ENCODE measurements at places on chromosomes 4 and X.
A peak's percentile ranks its signal among the peaks of the same experiment; 100 is the strongest.

DNA sequence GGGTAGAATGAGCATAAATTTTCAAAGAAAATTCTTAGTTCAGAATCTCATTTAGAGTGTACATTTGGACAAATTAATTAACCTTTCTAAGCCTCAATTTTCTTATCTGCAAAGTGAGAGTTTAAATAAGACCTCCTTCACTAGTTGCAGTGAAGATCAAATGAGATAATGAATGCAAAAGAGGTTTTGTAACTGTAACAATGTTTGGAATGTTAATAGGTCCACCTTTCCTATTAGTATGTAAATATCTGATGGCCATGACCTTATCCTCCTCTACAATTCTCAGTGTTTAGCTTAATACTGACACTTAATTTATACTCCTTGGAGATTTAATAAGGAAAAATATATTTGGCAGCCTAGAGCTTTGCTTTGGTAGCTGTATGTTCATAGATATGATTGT is 138.8 kb downstream of the GABRG1 start:
- no peak for DNase-seq

DNA sequence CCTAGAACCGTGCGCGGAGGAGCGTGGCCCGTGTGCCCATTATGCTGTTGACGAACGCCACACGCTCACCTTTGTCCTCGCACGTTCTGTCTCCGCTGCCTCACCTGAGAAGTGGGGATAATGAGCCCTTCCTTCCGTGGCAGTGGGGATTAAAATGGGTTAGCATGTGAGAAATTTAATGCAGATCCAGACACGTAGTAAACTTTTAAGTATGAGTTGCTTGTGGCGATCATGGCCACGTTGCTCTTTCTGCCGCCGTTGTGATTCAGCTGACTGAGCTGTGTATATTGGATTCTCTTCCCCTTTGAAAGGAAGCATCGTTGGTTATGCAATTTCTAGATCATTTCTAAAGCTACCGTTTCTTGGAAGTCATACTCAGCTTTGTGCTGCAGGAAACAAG is 16.5 kb downstream of the TBC1D14 start:
- no peak for DNase-seq

DNA sequence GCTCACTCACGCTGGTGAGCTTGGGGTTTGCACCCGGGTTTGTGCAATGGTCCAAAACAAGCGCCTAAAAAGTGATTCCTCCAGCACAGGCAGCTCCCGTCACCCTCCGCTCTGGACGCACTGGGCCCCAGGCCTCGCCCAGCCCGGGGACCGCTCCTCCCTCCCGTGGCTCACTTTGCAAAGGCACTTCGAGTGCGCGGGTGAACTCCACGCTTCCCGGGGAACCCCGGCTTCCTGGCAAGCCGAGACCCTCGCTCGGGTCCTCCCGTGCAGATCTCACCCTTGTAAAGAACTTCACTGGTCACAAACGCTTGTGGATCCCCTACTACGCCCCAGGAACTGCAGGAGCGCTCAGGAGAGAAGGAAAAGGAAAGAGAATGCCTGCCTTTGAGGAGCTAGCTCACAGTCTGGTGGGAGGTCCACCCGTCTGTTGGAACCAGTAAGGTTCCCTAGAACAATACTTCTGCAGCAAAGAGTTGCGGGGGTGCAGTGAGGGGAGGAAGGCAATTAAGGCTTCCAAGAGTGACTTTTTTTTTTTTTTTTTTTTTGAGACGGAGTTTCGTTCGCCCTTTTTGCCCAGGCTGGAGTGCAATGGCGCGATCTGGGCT is at the start of gene CTPS2:
Gene CTPS2 (minus strand): TSS at position 122 of the 608 bp plus-strand sequence. CDS start 9,767 bp downstream, outside the sequence.
- peak; percentile 63 for DNase-seq

DNA sequence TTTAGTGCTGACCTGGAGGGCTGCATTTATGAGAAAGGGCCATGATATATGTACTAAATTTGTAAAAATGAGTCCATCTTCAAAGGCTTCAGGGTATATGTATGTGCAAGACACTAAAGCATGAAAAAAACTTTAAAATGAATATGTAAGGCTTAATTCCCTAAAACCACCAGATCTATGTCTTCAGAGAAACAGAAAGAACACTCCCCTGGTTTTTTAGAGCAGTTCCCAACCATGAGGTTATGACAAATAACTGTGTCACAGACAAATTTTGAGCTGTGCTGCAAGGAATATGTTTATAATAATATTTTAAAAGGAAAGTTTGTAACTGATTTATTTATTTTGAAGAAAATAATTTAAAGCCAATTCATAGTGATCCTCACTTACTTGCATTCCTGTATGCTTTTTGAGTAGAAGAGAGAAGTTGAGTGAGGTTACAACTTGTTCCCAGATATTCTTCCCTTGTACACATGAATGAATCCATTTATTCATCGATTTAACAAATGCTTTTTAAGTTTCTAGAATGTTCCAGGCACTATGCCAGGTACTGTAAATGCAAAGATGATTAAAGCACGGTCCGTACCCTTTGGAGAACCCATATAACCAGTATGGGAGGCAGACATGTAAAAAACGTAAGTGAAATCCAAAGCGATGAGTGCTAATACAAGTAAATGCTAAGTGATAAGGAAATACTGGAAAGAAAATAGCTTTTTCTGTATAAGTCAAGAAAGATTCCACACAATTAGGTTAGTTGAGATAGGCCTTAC is 295.2 kb upstream of the DIAPH2 start:
- no peak for DNase-seq

GRCh38 chr4:128191115-128191781 is 96.4 kb downstream of the PGRMC2 start:
- DNase-seq: peak; percentile 55

- DNase-seq: no peak
Observed at GRCh38 chr4:183154701-183155391, 55.8 kb downstream of the WWC2 start.

DNA sequence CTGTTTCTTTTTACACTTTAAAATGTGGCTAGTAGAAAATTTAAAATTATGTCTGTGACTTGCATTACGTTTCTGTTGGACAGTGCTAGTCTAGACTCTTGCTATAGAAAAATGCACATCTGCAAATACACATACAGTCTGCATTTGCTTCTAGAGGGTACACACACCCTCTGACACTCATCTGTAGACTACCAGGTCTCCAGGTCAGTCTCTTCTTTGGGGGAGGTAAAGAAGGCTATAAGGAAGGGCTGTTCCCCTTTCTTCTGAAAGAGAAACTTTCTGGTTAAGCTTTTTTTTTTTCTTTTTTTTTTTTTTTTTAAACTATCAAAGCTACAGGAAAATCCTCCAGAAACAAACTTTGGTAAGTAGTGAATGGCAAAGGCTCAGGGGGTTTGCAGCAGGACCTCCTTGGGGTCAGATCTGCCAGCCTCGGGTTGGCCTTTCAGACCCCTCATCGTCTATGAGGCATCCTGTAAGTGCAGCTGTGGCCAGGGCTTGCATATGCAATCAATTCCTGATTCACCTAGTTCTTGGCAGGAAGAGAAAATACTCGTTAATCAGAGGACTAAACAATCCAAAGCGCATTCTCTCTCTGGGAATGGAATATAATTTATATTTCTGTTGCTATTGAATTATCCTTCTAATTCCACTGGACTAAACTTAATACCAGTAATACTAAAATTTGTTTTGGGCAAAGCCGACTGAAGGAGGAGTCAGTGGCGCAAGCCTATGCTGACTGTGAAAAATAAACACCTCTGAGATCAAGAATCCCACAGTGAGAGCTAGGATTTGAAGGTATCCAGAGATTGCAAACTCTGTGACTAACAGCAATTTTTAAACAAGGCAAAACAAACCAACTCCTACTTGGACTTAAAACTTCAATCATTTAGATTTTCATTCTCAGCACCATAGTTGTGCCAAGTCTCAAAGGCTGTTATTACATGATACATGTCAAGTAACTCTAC is 109.3 kb upstream of the TBC1D9 start:
- DNase-seq: no peak

DNA sequence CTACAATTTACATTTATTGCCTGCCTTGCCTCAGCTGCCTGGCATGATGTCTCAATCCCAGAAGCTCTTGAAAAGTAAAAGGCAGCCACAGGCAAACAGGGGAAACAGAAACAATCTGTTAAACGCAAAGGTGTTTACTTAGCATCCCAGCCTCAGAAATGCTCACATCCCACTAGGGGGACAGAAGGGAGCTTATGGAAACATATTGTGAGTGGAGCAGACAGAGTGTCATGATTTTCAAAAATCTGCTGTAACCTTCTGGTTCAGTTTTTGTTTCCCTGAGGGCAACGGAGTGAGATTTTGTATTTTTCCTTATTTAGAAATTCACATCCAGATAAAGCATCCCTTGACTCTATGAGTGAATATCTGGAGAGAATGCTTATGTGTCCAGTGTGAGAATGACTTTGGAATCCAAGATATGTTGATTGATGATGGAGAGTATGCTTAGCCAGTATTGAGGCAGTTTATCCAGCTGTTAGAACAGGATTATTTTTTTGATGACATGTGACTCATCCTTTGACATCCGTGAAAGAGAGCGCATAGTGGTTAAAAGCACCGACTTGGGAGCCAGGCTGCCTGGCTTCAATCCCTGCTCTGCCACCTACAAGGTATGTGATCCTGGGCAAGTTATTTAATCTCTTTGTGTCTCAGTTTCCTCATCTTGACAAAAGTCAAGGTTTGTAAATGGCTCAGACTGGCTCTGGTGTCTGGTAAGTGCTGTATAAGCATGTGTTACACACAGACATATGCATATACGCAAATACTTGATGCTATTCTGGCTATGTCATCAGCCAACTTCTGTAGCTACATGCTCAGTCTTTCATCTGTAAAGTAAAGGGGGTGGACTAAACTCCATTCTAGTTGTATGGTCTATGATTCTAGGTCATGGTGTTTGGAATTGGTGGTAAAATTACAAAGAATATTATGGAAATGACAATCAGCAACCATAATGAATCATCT is 381.2 kb downstream of the RAPGEF2 start:
- no peak for DNase-seq

- no peak for DNase-seq
Observed at GRCh38 chr4:5724377-5724776, 13.4 kb downstream of the EVC start.

DNA sequence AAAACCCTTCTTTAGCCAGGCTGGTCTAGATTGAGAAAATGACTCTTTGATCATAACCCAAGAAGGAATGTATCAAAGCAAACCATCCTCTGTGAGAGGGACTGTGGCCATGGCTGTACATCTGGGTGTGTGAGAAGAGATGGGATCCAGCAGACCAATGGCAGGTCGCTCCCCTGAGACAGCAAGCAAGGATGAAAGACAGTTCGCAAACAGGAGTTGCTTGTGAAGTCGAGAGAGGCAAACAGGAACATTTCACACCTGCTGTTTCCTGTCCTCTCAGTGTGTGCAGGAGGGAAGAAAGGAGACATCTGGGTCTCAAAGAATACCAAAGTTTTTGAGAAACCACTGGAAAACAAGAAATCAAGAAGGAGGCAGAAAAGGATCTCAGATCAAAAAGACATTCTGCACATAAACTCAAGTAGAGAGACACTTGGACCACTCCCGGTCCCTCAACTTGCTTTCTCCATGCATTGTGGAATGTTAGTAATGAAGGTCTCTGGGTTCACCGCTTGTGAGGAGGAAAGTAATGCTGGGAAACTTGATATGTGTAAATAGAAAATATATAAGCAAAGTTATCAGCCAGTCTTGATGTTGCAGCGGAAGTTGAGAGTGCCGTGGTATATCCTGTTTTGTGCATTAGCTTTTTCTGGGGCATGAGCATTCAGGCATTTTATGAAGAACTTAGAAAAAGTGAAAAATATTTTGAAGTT is 327.5 kb downstream of the BMPR1B start:
- DNase-seq: no peak

- no peak for DNase-seq
Observed at GRCh38 chrX:41946989-41947612, 23.7 kb upstream of the CASK start.

All from CD4-positive, alpha-beta T cell (primary cell).